ENCODE measurements at places on chromosomes 2 and 18. TPM values are rescaled to one million over a fixed set of nuclear protein-coding genes. Genes with fewer than 3 reads are reported as not detected.

The XDH gene
- 47.5 TPM for total RNA-seq

The AFF3 gene
- total RNA-seq: 1.0 TPM

The HOXD3 gene
- not detected for total RNA-seq

The ALPI gene
- total RNA-seq: not detected

The SPHKAP gene
- total RNA-seq: not detected

The STK36 gene
- total RNA-seq: 35.1 TPM

The CYS1 gene
- total RNA-seq: not detected

- peaks cover 26% of the 10 kb centered on the region for H3K4me1 ChIP-seq
- DNase-seq: peak; percentile 54
- H3K27me3 ChIP-seq: no peaks in the 10 kb centered on the region
- no peak within 1 kb of the TSS for H3K4me3 ChIP-seq
- H3K36me3 ChIP-seq: no peaks in the 10 kb centered on the region
- H3K27ac ChIP-seq: peak within 1 kb of the TSS; percentile 46
Measured at GRCh38 chr2:174597345-174598047, at the start of gene WIPF1. Gene WIPF1 (minus strand): TSS chr2:174597804. CDS start chr2:174585573, 12,231 bp downstream.

GRCh38 chr2:235605312-235606003 lies 111.6 kb downstream of the AGAP1 start:
- H3K36me3 ChIP-seq: no peaks in the 10 kb centered on the region
- peak; percentile 76 for DNase-seq
- no peaks in the 10 kb centered on the region for H3K27me3 ChIP-seq
- H3K27ac ChIP-seq: peak overlapping the region; percentile 59
- no peaks in the 10 kb centered on the region for H3K4me1 ChIP-seq

DNA sequence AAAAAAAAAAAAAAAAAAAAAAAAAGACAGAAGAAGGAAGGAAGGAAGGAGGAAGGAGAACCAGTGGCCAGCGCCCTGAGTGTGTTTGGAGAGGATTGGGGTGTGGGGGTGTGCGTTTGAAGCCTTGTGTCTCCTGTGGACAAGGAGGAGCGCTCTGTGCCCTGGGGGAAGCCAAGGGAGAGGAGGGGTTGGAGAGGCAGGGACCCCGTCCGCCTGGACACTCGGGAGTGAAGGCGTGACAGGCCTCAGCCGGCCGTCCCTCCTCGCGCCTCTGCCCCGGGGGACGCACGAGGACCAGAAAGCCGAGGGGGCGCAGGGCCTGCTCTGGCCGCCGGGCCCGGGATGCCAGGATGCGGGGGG lies 44.9 kb downstream of the SERTAD2 start:
- peaks cover 9% of the 10 kb centered on the region for H3K4me1 ChIP-seq
- H3K27ac ChIP-seq: no peak overlapping the region
- H3K36me3 ChIP-seq: peaks cover 5% of the 10 kb centered on the region
- peaks cover 9% of the 10 kb centered on the region for H3K27me3 ChIP-seq
- H3K4me3 ChIP-seq: no peak overlapping the region
- DNase-seq: no peak

DNA sequence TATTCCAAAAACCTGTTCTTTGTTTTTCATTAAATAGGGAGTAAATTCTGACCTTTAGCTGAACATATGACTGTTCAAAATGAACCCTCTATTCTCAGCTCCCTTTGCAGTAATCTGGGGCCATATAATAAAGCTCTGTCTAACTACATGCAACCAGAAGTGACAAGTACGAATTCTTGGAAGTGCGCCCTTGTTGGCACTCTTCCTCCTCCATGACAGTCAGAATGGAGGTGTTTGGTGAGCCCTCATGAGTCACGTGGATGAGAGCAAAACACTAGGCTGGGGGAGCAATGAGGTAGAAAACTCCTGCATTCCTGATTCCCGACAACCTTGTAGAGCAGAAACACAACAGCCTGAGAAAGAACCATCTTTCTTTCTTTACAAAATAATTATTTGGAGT lies 552.9 kb downstream of the FBXO15 start:
- H3K4me1 ChIP-seq: peaks cover 11% of the 10 kb centered on the region
- no peak overlapping the region for H3K27ac ChIP-seq
- H3K4me3 ChIP-seq: no peak overlapping the region
- H3K27me3 ChIP-seq: no peaks in the 10 kb centered on the region
- DNase-seq: peak; percentile 27
- H3K36me3 ChIP-seq: no peaks in the 10 kb centered on the region

DNA sequence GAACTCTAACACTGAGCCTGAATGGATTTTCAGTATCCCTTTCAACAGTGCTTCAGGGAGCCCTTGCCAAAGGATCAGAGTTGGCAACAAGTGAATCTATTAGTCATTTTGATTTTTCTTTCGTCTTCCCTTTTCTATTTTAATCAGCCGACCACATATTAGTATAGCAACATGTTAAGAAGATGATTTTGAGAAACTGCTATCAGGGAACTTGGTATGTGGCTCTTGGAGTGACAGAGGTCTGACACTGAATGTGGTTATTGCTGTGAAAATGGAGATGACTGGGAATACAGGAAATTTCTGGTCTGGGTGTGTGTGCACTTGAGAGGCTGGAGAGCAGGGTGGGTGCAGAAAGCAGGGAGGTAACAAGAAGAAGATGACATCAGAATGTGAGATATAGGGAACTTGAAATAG lies 28.7 kb upstream of the IL1RL1 start:
- H3K27ac ChIP-seq: no peak overlapping the region
- no peak overlapping the region for H3K4me3 ChIP-seq
- no peak for DNase-seq
- H3K27me3 ChIP-seq: no peaks in the 10 kb centered on the region
- H3K36me3 ChIP-seq: no peaks in the 10 kb centered on the region

- peak overlapping the region; percentile 63 for H3K27ac ChIP-seq
- H3K4me3 ChIP-seq: no peak overlapping the region
- no peaks in the 10 kb centered on the region for H3K27me3 ChIP-seq
- H3K4me1 ChIP-seq: peaks cover 17% of the 10 kb centered on the region
- H3K36me3 ChIP-seq: peaks cover 59% of the 10 kb centered on the region
Measured at GRCh38 chr2:47007826-47008225, 92.2 kb upstream of the MCFD2 start.

DNA sequence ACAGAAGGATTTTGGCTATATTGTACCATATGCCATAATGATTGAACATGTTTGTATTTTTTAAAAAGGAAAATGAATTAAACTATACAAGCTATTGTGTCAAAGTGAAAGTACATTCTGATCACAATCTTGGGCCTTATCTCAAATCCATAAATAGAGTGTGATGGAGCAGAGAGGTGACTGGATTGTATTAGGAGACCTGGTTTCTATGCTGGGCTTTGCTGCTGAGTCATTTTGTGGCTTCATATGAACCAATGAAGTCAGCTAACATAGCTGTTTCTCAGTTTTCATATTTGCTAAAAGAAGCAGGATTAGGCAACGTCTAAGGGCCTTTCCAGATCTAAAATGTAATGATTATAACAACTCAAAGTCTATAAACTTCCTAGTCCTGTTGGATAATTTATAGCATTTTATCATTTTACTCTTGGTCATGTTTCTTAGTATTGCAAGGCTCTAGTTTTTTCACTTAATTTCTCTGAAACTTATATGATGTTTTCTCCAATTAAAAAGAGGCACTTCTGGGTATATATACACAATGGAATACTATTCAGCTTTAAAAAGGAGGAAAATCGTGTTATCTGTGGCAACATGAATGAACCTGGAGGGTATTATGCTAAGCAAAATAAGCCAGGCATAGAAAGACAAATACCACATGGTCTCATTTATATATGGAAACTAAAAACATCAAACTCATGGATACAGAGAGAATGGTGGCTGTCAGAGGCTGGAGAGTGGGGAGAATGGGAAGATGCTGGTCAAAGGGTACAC lies 112.3 kb downstream of the MEP1B start:
- peak; percentile 77 for DNase-seq
- no peaks in the 10 kb centered on the region for H3K27me3 ChIP-seq
- no peak overlapping the region for H3K4me3 ChIP-seq
- H3K36me3 ChIP-seq: peaks cover 29% of the 10 kb centered on the region

DNA sequence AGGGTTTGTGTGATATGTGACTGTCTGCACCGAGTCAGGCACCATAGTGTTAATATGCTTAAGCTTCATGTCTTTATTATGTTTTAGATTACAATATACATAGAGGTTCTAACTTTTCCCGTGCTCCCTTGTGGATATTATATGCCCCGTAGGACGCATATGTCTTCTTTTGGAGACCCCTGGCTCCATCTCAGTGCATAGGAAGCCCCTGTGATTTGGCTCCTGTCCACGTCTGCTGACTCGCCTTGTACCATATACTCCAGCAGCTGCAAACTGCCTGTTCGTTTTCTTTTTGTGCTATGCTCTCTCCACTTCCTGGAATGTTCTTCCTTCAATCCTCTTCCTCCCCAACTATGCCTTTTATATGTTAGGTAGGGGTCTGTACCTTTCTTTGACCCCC lies 110.9 kb downstream of the PTRHD1 start:
- peaks cover 5% of the 10 kb centered on the region for H3K4me1 ChIP-seq
- H3K27me3 ChIP-seq: no peaks in the 10 kb centered on the region
- H3K27ac ChIP-seq: no peak overlapping the region
- no peaks in the 10 kb centered on the region for H3K36me3 ChIP-seq
- DNase-seq: no peak

DNA sequence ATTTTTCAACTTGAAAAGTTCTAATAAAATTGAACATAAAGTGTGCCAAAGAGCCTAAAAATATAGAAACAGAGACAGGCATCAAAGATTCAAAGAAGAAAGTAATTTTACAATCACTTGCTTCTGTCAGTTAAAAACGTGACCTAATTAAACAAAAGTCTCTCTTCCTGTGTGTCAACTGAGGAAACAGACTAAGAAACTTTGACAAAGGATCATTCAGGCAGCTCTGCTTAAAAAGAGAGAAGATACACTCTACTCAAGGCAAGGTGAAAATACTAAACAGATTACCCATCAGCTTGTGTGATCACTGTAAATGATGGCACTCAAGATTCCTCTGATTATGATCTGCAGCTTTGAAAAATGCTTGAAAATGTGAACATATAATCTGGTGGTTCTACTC lies 47.8 kb downstream of the DYM start:
- no peak overlapping the region for H3K4me3 ChIP-seq
- no peaks in the 10 kb centered on the region for H3K27me3 ChIP-seq
- peaks cover 19% of the 10 kb centered on the region for H3K36me3 ChIP-seq
- no peaks in the 10 kb centered on the region for H3K4me1 ChIP-seq

- no peaks in the 10 kb centered on the region for H3K27me3 ChIP-seq
- H3K27ac ChIP-seq: no peak overlapping the region
- H3K36me3 ChIP-seq: no peaks in the 10 kb centered on the region
- no peak overlapping the region for H3K4me3 ChIP-seq
Measured at GRCh38 chr2:5377323-5377722, 314.9 kb upstream of the SOX11 start.
